Muscle of arm (tissue), 14 donors: ENCODE measurements at places on chromosomes 6 and 20. TPM values are rescaled to one million over a fixed set of nuclear protein-coding genes. Genes with fewer than 3 reads are reported as not detected.
A peak's percentile ranks its signal among the peaks of the same experiment; 100 is the strongest.

DNA sequence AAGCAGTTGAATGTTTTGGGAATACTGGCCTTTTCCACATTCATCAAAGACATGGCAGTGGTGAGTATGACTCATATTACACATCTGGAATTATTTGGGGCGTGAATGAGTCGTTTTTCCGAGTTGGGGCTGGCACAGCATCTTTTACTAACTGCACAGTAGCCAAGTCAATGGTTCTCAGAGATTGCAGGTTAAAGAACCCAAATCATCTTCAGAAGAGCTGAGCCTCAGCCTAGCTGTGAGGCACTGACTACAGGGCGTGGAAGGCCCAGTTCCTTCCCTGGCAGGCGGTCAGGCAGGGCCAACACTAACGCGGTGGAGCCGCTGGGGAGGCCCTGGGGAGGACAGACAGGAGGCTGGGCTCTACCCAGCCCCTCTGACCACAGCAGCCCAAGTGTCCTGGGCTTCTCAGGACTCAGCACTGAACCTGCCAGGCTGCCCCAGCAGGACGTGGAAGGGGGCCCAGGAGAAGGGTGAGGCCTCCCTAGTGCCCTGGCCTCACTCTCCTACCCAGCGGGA is 20.1 kb upstream of the HELZ2 start:
- peak; percentile 59 for DNase-seq

The C6orf15 gene
- polyA plus RNA-seq, result not detected

The YTHDF1 gene
- 31.3 TPM for polyA plus RNA-seq

The OR2H2 gene
- polyA plus RNA-seq, result 0.16 TPM

The SASH1 gene
- 46.8 TPM for polyA plus RNA-seq

- no peak for DNase-seq
These were observed 26.8 kb upstream of the NRSN1 start for GRCh38 chr6:24099181-24099580.
